Activated T-helper 17 cell treated with anti-CD3 and anti-CD28 coated beads, Interleukin-2, amount 50 U/mL, for 72 hours (primary cell): ENCODE measurements at places on chromosomes 2 and 18. TPM values are rescaled to one million over a fixed set of nuclear protein-coding genes. Genes with fewer than 3 reads are reported as not detected.

DNA sequence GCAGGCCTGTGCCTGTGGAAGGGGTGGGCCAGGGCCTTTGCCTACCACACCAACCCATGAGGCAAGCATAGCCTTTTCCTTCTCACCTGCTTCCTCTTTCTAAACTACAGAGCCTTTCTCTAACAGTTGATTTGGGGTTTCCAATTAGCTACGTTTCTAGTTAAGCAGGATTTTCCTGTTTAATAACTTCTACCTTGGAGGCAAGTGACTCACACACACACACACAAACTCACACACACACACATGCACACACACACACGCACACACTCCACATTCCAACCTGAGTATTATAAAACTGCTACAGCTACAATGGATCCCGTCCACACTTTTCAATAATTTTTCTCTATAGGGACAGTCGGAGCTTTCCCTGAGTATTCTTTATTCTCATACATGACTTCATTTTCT is 84.9 kb downstream of the SOX11 start:
- no peak for ATAC-seq

DNA sequence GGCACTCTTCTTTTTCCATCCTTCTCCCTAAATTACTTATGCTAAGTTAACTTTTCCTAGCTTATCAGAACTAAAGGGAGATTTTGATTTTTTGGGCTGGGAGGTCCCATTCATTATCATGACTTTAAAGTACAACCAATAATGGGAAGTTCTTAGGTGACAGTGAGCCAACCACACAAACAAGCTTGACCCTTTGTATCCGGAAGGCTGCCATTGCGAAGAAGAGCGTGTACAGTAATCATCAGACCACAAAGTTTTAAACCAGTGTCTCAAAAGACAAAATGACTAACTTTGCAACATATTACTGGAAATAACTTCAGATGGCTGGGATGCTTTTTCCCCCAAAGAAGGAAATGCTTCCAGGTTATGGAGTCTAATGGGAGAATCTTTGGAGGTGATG is 298.1 kb downstream of the TGIF1 start:
- no peak for ATAC-seq

DNA sequence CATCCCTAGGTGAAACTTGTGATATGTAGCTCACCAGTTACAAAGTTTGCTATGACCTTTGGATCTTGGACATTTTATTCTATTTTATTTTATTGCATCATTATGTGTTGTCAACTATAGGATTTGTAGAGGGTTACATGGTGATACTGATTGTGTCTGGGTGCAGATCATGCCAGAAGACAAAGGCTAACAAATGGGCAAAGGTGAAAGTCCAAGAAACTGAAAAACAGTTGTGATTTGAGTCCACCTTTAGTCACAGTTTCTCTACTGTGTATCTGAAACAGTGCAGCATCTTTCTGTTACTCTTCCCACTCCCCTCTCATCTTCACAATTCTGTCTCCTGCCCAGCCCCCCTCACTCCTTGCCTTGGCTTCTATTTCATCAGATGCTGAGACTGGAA is 111.9 kb upstream of the LYPD6 start:
- no peak for ATAC-seq

ALPG gene
- total RNA-seq = not detected

COMMD1 gene
- 27.0 TPM for total RNA-seq
